ENCODE measurements at places on chromosomes 2 and 18. TPM values are rescaled to one million over a fixed set of nuclear protein-coding genes. Genes with fewer than 3 reads are reported as not detected.

ANO7 gene
- total RNA-seq, result 6.9 TPM

TGFA gene
- total RNA-seq, result 1.7 TPM

PDE11A gene
- not detected for total RNA-seq

MPP4 gene
- not detected for total RNA-seq

RABL2A gene
- total RNA-seq, result 21.4 TPM

WNT6 gene
- 8.1 TPM for total RNA-seq

TANC1 gene
- 44.3 TPM for total RNA-seq

ACADL gene
- not detected for total RNA-seq

DNMT3A gene
- total RNA-seq, result 29.3 TPM

CYBRD1 gene
- total RNA-seq, result 2.5 TPM

SPOPL gene
- 21.8 TPM for total RNA-seq

VIT gene
- total RNA-seq, result 0.77 TPM

COL6A3 gene
- 0.69 TPM for total RNA-seq

IWS1 gene
- total RNA-seq, result 48.6 TPM

MC4R gene
- not detected for total RNA-seq

ABCG5 gene
- total RNA-seq, result 0.05 TPM

MBD5 gene
- total RNA-seq, result 40.2 TPM

LIPG gene
- 92.0 TPM for total RNA-seq
